ENCODE measurements at places on chromosomes 1 and 21.

GRCh38 chr1:208233546-208233945 is 10.6 kb downstream of the PLXNA2 start:
- DNase-seq: no peak

DNA sequence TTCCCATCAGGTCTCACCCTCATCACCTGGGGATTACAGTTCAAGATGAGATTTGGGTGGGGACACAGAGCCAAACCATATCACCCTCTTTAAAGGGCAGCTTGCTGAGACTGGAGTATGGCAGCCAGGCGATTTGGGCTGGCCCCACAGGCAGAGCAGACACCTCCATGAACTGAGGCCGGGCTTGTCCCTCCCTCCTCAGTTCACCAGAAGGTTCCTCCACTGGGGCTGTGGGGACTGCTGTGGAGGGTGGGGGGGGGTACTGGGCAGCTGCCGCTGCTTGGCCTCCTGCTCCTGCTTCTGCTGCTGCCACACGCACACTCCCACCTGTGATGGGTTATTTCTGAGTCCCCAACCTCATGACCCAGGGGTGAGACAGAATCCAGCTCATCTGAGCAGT is 53.9 kb upstream of the PDE9A start:
- DNase-seq: no peak

DNA sequence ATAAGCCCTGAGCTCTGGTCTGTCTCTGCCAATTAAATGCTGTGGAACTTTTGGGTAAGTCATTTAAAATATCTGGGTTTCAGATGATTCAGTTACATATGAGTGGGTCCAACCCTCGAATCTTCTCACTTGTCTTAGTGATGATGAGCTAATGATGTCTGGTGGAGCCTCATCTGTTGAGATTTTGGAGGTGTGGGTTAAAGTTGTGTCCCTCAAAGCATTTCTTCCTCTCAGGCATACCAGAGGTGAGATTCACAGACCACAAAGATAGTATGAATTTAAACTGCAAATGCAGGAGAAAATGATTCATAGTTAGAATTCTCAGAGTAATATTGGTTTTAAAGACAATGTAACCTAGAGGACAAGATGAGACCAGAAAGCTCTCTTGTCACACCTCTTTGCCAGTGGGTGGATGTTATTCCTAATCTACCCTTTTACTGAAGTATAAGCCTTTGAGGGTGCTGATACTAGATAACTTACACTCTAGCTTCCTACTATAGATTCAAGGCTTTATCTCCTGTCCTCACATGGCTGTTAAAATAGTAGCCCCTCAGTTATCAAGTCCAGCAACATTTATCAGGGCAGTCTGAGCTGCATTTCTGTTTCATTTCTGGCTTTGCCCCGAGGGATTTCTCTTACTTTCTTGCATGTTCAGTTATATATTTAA is 90.7 kb downstream of the MT1HL1 start:
- no peak for DNase-seq

- DNase-seq: no peak
These were observed 80.0 kb downstream of the VWA5B1 start for GRCh38 chr1:20370698-20371097.

- DNase-seq: no peak
These were observed 16.4 kb upstream of the CHODL start for GRCh38 chr21:18228060-18228739.

DNA sequence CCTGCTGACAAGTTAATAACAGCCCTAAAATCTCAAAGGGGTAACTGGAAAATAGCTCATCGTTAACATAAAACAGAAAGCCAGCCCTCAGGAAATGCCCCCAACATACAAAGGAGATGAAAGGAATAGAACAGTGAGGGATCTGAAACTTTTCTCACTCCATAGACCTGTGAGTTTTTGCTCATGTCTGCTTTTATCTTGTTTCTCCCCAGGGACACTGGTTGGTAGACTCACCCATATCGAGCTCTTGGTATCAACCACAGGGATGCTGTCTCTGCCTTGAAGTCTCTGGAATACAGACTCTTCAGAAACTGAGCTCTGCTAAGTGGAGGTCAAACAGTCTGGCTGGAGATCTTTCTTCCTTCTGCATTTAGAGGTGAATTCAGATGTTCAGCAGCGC is 77.4 kb upstream of the CAMK1G start:
- no peak for DNase-seq

DNA sequence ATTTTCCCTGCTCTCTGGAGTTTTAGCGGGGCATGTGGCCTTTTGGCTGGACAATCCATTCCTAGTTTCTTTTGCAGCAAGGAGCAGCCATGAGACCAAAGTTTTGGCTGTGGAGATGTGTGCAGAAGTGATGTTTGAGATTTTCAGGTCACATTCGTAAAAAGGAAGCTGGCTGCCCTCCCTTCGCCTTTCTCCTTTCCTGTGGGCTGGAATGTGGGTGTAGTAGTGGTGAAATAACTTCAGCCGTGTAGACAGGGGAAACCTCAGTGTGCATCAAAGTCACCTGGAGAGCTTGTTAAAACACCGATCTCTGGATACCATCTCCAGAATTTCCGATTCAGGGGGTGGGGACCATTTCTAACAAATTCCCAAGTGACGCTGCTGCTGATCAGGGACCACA is 5.3 kb upstream of the GPR88 start:
- DNase-seq: no peak

GRCh38 chr1:156874142-156874541 is 13.5 kb downstream of the NTRK1 start:
- DNase-seq: no peak

DNA sequence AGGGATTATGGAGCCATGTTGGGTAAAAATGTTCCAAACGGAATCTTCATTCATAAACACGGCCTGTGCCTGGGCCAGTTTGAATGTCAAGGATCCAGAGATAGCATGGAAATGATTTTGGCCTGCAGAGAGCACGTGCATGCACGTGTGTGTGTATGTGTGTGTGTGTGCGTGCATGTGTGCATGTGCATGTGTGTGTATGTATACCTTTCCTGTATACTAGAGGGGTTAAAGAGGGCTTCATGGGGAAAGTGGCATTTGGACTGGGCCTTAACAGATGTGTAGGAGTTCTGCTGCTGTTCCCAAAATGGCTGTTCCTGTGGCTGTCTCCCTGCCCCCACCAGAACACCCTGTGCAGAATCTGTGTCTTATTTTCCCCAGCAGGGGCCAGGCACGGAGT is 21.7 kb downstream of the TTC39A start:
- no peak for DNase-seq

DNA sequence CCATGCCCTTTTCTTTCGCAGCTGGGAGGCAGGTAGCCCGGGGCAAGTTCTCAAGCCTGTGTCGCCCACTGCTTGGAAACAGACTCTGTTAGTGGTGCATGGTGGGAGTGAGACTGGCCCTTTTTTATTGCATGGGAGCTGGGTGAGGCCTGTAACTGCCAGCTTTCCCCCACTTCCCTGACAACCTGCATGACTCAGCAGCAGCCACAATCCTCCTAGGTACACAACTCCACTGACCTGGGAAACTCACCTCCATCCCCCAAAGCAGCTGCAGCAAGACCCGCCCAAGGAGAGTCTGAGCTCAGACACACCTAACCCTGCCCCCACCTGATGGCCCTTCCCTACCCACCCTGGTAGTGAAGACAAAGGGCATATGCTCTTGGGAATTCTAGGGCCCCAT is 25.8 kb downstream of the PIGP start:
- DNase-seq: no peak

DNA sequence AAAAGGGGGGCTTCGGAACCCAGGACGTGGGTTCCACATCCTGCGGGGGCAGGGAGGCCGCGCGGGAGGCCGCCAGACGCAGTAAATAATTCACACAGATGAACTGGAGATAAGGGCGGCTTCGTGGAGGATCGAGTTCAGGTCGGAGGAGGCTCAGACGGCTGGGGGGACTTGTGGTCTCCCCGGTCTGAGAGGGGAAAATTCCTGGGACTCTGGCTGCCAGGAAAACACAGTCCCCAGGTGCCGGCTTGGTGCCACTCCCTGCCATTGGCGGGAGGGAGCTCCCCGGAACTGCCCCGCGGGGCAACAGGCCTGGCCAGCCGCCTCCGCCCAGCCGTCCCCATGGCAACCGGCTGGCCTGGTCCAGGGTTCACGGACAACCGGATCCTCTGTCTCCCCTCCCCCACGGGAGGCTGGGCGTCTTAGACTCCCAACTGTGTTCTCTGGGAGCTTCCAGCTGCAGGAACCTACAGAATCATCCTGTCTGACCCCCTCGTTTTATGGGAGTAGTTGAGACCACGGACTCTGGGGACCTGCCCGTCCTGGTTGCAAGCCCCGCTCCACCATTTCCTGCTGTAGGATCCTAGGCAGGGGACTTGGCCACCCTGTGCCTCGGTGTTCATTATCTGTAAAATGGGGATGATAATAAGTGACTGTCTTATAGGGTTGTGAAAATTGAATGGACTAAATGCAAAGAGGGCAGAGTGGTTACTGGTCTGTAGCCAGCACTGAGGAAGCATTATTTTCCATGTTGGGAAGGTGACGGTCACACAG is 9.6 kb downstream of the CAMK2N1 start:
- no peak for DNase-seq

DNA sequence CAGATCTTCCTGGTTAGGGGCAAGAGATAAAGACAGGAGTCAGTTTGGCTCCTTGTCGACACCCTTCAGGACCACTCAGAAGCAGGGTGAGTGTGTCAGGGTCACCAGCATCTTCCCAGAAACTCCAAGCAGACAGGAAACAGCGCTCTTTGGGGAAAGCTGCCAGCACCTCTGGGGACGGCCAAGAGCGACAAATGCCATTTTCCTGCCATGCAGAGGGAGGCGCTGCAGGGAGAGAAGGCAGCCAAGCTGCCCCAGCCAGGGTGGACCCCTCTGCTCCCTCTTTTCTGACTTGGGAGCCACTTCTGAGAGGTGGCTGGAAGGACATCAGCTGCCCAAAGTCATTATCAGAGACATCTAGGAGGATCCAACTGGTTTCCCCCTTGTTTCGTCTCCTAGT is 29.0 kb downstream of the SIM2 start:
- DNase-seq: no peak

DNA sequence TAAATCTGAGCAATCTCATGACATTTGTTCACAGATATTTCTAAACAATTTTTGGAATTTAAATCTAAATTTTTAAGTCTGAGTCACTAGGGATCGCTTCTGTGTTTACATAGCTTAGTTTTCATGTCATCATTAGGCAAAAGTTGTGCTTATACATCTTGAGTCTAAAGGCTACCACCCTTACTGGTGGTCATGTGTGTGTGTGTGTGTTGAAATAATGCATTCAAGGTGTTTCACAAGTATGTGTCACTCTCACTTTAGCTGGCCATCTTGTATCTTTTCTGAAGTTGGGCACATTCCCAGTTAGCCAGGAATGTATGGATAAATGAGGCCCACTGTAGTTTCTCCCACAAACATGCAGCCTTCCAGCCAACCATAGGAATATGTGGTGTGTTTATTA is 1162.5 kb upstream of the PRMT6 start:
- no peak for DNase-seq

DNA sequence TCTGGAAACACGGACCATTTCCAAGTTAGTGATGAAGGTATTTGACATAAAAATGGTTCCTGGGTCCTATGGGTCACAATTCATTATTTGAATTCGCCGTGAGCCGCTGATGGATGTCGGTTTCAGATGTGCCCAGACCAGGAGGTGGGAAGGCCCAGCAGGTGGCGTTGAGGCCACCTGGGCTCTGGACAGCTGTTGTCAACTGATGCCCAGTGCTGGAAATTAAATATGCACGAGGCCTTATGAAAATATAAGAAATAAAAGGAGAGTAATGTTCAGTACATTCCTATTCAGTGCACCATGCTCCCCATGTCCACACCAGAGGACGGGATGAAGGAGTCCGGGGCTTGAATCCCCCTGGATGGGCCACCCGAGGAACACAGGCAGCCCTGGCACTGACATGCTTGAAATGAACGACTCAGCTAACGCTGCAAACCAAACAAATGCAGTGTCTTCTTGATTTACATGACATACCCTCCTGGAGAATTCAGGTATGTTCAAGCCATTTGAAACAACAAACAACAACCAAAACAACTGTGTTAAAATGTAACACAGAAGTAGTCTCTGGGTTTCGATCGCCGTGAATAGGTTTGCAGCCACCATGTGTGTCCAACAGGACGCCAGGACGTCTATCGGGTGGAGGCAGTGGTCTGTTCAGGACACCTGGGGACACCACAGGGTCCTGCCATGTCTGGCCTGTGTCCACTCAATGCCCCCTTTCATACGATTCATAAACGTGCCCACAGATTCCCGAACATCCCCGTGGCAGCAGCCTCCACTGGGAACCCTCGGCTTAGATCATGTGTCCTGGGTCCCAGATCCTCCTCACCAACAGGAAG is 6.1 kb downstream of the TFF3 start:
- no peak for DNase-seq

GRCh38 chr1:14555091-14555490 is 43.4 kb upstream of the KAZN start:
- DNase-seq: no peak

GRCh38 chr21:32728456-32728839 is 635 bp upstream of the SYNJ1 start:
- no peak for DNase-seq

- no peak for DNase-seq
These were observed 61.0 kb upstream of the CSF1 start for GRCh38 chr1:109849655-109850054.

Data from stimulated activated naive CD4-positive, alpha-beta T cell treated with Interleukin-2 at 50 U/mL for 16 hours (primary cell).